ENCODE measurements at places on chromosomes 4 and X.
A peak's percentile ranks its signal among the peaks of the same experiment; 100 is the strongest.

DNA sequence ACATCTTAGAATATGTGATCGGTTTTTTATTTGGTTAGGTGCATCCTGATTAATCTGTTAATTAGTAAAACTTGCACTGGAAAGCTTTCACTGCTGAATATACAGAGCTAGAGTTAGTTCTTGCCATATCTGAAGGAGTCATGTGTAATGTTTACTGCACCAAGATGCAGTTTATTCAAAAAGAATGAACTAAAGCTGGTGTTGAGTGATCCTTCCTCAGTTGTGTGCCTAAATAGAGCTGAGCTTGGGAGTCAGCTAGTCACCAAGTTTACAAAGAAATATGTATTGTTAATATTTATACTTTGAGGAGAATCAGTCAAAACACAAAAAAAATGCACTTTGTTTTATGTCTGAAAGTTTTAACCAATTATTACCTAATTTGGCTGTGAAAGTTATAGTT lies 54.1 kb upstream of the FHDC1 start:
- peaks cover 3% of the 10 kb centered on the region for H3K36me3 ChIP-seq
- H3K27me3 ChIP-seq, result no peaks in the 10 kb centered on the region
- H3K27ac ChIP-seq, result no peak overlapping the region
- no peaks in the 10 kb centered on the region for H3K4me1 ChIP-seq
- no peak overlapping the region for H3K4me3 ChIP-seq

- DNase-seq, result no peak
- no peaks in the 10 kb centered on the region for H3K4me1 ChIP-seq
- H3K27me3 ChIP-seq, result no peaks in the 10 kb centered on the region
- no peak overlapping the region for H3K4me3 ChIP-seq
- H3K36me3 ChIP-seq, result no peaks in the 10 kb centered on the region
Observed at GRCh38 chr4:28014469-28014868, 1153.8 kb downstream of the STIM2 start.

- H3K36me3 ChIP-seq, result no peaks in the 10 kb centered on the region
- no peaks in the 10 kb centered on the region for H3K27me3 ChIP-seq
- H3K4me3 ChIP-seq, result no peak overlapping the region
- H3K27ac ChIP-seq, result no peak overlapping the region
- no peaks in the 10 kb centered on the region for H3K4me1 ChIP-seq
Observed at GRCh38 chr4:33467291-33467690, 2747.1 kb downstream of the PCDH7 start.

DNA sequence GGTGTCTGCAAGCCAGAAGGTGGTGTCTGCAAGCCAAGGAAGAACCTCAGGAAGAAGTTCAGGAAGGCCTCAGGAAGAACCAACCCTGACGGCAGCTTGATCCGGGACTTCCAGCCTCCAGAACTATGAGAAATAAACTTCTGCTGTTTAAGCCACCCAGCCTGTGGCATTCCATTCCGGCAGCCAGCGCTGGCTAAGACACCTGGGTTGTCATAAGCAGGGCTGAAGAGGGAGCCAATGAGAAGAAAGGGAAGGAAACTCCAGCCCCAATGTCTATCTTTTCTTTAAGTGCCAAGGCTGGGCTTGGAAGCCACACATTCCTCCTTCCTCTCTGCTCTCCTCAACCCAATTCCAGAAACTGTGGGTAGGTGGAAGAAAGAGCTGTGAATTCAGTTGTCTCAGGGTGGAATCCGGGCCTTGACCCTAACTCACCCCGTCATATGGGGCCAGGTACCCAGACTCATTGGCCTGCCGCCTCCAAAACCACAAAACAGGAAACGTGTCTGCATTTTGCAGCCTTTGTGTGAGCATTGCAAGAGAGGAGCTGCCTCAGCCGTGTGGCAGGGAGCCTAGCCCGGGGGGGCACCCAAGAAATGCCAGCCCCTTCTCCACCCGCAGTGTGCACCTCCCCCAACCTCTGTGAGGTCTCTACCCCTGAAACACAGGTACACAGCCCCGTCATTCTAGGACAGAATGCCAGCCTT lies 26.8 kb downstream of the CRMP1 start:
- no peak overlapping the region for H3K4me3 ChIP-seq
- no peaks in the 10 kb centered on the region for H3K36me3 ChIP-seq
- no peak for DNase-seq
- no peak overlapping the region for H3K27ac ChIP-seq
- no peaks in the 10 kb centered on the region for H3K27me3 ChIP-seq
- no peaks in the 10 kb centered on the region for H3K4me1 ChIP-seq

GRCh38 chr4:133440404-133440803 lies 291.3 kb downstream of the PCDH10 start:
- no peaks in the 10 kb centered on the region for H3K27me3 ChIP-seq
- H3K4me1 ChIP-seq, result no peaks in the 10 kb centered on the region
- no peaks in the 10 kb centered on the region for H3K36me3 ChIP-seq
- no peak for DNase-seq
- no peak overlapping the region for H3K27ac ChIP-seq
- no peak overlapping the region for H3K4me3 ChIP-seq

GRCh38 chr4:75004755-75005668 lies 72.1 kb downstream of the PARM1 start:
- DNase-seq, result peak; percentile 95
- peaks cover 32% of the 10 kb centered on the region for H3K4me1 ChIP-seq
- no peaks in the 10 kb centered on the region for H3K36me3 ChIP-seq
- H3K27ac ChIP-seq, result peak overlapping the region; percentile 83
- H3K27me3 ChIP-seq, result no peaks in the 10 kb centered on the region

DNA sequence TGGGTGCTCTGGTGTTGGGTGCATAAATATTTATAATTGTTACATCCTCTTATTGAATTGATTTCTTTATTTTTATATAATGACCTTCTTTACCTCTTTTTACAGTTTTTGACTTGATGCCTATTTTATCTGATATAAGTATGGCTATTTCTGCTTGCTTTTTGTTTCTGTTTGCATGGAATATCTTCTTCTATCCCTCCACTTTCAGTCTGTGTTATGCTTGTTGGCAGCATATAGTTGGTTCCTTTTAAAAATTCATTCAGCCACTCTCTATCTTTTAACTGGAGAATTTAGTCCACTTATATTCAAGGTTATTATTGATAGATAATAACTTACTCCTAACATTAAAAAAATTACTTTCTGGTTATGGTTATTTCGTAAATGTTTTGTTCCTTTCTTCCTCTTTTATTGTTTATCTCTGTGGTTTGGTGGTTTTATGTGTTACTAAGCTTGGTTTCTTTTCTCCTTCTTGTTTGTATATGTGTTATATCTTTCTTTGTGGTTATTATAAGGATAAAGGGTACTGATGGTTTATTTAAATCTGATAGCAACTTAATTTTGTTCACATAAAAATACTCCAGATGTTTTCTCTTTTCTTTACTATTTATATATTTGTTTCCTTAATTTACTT lies 69.5 kb downstream of the IL15 start:
- no peak overlapping the region for H3K27ac ChIP-seq
- H3K36me3 ChIP-seq, result no peaks in the 10 kb centered on the region
- DNase-seq, result no peak
- no peak overlapping the region for H3K4me3 ChIP-seq
- H3K27me3 ChIP-seq, result no peaks in the 10 kb centered on the region
- H3K4me1 ChIP-seq, result no peaks in the 10 kb centered on the region

- no peak overlapping the region for H3K27ac ChIP-seq
- peaks cover 4% of the 10 kb centered on the region for H3K4me1 ChIP-seq
- no peaks in the 10 kb centered on the region for H3K36me3 ChIP-seq
- no peak for DNase-seq
Observed at GRCh38 chr4:183635741-183636140, 23.2 kb downstream of the RWDD4 start.

DNA sequence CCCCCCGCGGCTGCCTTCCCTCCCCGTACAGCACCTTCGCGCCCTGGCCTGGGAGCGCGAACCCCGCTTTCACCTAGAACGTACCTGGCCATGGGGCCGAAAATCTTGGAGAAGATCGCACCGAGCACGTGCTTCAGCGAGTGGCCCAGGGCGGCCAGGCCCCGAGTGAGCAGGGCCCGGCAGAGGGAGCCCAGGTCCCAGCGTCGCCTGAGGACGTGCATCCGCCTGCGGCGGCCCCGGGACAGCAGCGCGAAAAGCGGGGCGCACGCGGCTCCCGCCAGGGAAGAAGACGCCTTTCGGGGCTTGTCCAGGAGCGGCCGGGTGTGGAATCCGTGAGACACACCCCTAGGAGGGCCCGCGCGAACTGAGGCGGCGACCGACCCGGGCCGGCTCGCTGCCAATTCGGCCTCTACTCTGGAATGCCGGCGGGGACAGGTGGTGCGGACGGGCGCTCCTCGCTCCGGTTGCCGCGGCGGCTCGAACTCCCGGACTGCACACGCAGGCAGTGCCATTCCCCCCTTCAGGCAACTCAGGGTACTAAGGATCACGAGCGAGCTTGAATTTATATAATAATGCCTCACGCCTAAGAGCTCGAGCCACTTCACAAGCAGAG lies at the start of gene HS6ST2:
Gene HS6ST2, minus strand, starts transcription at position 539 of the 613 bp plus-strand sequence.
- no peaks in the 10 kb centered on the region for H3K4me1 ChIP-seq
- H3K27me3 ChIP-seq, result no peaks in the 10 kb centered on the region
- peak within 1 kb of the TSS; percentile 59 for H3K4me3 ChIP-seq
- H3K27ac ChIP-seq, result peak within 1 kb of the TSS; percentile 40
- DNase-seq, result no peak

GRCh38 chr4:75634281-75634680 lies 4.0 kb upstream of the CDKL2 start:
- no peaks in the 10 kb centered on the region for H3K36me3 ChIP-seq
- H3K27ac ChIP-seq, result no peak overlapping the region
- peaks cover 3% of the 10 kb centered on the region for H3K4me1 ChIP-seq
- no peaks in the 10 kb centered on the region for H3K27me3 ChIP-seq
- H3K4me3 ChIP-seq, result no peak overlapping the region
- DNase-seq, result no peak

DNA sequence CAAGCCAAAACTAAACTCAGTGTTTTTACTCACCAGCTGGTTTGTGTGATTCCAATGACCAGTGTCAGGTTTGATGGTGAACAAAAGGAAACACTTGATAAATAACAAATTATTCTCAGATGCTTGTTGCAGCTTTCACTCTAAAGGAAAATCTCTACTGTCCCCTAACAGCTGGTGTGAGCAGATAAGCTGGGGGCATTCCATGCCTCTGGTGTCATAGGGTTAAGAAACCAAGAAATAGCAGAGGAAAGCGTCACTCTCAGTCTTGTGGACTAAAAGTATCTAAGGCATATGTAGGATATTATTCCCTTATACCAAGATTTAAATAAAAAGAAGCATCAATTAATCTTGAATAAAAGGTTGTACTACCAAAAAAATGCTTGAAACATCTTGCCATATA lies 24.3 kb downstream of the TRPC5 start:
- H3K27ac ChIP-seq, result no peak overlapping the region
- H3K36me3 ChIP-seq, result no peaks in the 10 kb centered on the region
- H3K4me3 ChIP-seq, result no peak overlapping the region
- H3K4me1 ChIP-seq, result no peaks in the 10 kb centered on the region

DNA sequence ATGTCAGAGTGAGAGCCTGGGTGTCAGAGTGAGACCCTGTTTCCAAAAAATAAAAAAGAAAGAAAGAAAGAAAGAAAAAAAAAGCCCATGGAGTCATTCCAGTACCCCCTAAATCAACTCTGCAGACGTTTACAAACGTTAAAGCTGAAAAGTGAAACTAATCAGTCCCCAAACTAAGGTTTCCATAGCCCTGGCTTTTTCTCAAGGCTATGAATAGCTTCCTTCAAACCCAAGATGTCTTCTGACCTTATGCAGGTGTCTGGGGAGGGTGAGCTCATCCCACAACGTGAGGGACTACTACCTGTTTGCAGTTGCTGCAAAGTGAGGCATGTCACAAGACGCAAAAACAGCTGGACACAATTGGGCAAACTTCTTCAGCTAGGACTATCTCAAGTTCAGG lies 144.0 kb downstream of the SH3KBP1 start:
- H3K27me3 ChIP-seq, result no peaks in the 10 kb centered on the region
- DNase-seq, result no peak
- no peaks in the 10 kb centered on the region for H3K4me1 ChIP-seq
- no peak overlapping the region for H3K27ac ChIP-seq
- no peaks in the 10 kb centered on the region for H3K36me3 ChIP-seq
- no peak overlapping the region for H3K4me3 ChIP-seq

DNA sequence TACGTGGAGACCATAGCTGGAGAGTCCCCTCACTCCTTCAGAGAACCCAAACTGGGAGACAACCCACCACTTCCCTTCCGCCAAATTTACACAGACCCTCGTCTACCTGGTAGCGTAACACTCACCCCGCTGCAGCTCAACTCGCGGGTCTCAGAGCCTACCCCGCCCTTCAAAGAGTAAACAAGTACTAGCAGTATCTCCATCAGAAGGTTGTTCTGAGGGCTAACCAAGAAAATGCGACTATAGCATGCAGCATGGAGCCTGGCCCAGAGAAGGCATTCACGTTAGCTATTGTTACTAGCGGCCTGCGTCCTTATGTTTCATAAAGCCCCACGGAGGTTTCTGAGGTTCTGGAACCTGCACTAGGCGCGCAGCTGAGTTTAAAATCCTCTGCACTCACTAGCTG lies 531 bp upstream of the MANBA start:
- H3K27me3 ChIP-seq, result no peaks in the 10 kb centered on the region
- H3K4me3 ChIP-seq, result peak overlapping the region; percentile 80
- peaks cover 19% of the 10 kb centered on the region for H3K4me1 ChIP-seq
- H3K27ac ChIP-seq, result peak overlapping the region; percentile 83
- no peak for DNase-seq

- no peak overlapping the region for H3K27ac ChIP-seq
- no peaks in the 10 kb centered on the region for H3K4me1 ChIP-seq
- no peaks in the 10 kb centered on the region for H3K36me3 ChIP-seq
- H3K27me3 ChIP-seq, result no peaks in the 10 kb centered on the region
Observed at GRCh38 chr4:127856196-127856812, 24.4 kb upstream of the PLK4 start.

DNA sequence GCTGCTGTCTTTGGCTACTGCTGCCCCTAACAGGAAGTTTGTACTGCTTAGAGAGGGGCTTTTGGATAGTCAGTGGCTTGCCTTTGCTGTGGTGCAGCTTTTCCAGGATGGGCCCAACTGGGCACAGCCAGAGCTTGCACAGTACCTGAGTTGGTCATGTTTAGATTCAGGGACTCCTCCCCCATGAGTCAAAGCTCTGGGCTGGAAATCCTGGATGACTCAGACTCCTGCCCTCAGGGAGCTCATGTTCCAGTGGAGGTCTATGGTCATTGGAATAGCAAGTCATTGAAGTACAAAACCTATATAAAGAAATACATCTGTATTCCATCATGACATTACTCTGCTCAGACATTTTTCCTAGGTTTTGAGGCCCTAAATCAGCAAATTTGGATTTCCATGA lies 66.7 kb upstream of the PJA1 start:
- no peaks in the 10 kb centered on the region for H3K27me3 ChIP-seq
- H3K27ac ChIP-seq, result no peak overlapping the region
- DNase-seq, result no peak
- H3K4me3 ChIP-seq, result no peak overlapping the region
- H3K36me3 ChIP-seq, result no peaks in the 10 kb centered on the region

DNA sequence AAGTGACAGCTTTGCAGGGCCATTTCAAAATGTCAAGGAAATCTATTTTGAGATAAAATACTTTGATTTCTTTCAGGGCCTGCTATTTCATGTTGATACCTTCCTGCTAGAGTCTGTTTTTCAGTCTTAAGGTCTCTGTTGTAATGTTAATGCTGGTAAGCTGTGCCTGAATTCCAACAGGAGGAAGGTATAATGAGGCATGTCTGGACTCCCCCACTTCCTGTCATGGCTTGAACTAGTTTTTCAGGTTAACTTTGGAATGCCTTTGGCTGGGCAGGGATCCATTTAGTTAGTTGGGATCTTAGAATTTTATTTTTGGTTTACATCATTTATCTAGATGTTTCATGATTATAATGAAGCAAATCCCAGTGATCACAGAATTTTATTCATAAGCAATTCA lies 279.0 kb downstream of the CFAP47 start:
- H3K27ac ChIP-seq, result no peak overlapping the region
- no peaks in the 10 kb centered on the region for H3K27me3 ChIP-seq
- no peaks in the 10 kb centered on the region for H3K36me3 ChIP-seq
- no peaks in the 10 kb centered on the region for H3K4me1 ChIP-seq
- H3K4me3 ChIP-seq, result no peak overlapping the region

Data from gastrocnemius medialis (tissue), 4 donors.